ENCODE measurements at places on chromosomes 11 and 22.

DNA sequence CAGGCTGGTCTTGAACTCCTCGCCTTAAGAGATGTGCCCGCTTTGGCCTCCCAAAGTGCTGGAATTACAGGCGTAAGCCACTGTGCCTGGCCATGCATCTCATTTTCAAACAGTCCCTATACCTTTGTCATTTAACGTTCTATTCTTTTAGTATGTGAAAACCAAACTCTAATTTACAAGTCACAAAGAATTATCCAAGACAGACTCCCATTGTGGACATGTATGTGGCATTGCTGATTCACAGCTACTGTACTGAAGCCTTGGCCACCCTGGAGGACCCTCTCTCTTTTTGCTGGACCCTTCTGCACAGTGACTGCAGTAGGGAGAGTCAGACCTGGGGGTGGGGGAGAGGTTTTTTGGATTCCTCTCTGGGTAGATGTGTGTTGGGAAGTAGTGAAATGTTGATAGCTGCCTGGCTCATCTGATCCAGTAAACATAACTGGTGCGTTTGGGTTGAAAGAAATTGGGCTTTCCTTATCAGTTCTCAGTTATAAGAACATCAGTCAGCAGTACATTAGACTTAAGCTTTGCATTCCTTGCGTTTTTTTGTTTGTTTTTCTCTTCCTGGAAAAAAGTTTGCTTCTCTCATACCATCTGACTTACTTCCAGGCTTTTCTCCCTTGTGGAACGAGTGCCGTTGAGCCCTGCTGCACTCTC, 65.9 kb downstream of the MED15 start:
- no peak for DNase-seq

DNA sequence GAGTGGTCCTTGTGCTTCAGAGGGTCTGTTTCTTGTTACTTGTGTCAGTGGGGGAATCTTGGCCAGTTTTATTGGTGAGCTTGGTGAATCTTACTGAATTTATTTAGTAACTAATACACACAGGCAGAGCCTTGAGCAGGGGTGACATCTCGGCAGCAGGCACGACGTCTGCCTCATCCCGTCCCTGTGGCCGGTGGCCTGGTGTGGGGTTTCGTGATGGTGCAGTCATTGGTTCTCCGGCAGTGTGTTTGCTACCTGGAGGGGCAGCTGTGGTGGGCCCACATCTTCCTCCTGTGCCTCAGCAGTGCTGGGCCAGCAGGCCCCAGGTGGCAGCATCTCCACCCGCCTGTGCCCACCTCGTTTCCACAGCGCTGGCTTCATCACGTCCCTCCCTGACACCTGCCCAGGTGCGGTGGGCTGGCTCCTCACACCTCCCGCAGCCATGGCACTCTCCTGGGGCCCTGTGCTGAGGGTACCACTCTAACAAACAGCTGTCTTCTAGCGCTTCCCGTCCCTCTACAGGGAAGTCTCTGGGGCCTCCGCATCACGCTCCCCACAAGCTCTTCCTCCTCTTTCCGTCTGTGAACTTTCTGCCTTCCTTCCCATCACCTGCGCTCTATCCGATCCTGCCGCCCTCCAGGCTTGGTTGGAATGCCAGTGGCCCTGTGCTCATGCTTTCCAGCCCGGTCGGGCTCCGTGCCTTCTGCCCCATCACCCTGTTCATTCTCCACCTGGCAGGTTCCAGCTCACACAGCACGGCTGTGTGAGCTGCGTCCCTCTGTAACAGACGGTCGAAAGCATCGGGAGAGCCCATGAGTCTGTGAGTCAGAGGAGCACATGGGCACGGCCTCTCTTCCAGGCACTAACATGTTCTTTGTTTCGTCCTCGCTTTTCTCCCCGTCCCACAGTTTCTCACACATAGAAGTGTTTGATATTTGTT, 203.4 kb downstream of the TBC1D22A start:
- DNase-seq = no peak

- peak; percentile 39 for DNase-seq
These were observed 18.7 kb upstream of the NAT10 start for GRCh38 chr11:34086554-34087283.

GRCh38 chr11:66261578-66261977, 6.9 kb upstream of the RAB1B start:
- DNase-seq = no peak

- peak; percentile 67 for DNase-seq
These were observed 6.1 kb downstream of the MYH9 start for GRCh38 chr22:36381513-36382128.

GRCh38 chr11:108597736-108598355, 4.3 kb upstream of the EXPH5 start:
- DNase-seq = no peak

DNA sequence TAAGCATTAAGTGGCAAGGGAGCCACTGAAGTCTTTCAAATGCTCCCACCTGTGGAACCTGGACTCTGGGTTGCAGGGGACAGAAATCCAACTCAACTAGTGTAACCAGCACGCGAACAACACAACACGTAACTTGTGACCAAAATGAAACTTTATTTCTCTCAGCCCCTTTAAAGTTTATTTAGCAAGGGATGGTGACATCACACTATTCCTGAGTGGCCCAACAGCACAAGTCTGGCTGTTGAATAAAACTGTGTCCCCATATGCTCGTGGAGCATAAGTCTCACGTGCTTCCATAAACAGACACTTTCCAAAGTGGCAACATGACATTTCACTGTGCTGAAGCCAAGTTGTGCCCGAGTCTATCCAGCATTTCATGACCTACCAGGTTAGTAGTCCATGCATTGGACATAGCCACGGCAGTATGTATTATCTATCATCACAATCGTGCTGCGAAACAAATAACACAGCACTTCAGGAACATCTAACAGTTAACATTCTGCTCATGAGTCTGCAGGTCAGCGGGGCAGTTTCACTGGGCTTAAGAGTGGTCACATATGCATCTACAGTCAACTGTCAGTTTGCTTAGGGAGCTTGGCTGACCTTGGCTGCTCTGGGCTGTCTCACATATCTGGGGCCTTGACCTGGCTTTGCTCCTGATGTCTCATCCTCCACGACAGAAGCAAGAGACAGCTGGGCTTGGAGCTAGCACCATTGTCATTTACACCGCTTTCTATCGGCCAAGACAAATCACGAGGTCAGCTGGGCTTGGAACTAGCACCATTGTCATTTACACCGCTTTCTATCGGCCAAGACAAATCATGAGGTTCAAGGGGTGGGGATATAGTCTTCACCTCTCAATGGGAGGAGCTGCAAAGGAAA, 35.0 kb upstream of the LMO2 start:
- DNase-seq = no peak
